ENCODE measurements at places on chromosomes 13 and 19. TPM values are rescaled to one million over a fixed set of nuclear protein-coding genes. Genes with fewer than 3 reads are reported as not detected.

Gene IGFL2
- not detected for total RNA-seq

DNA sequence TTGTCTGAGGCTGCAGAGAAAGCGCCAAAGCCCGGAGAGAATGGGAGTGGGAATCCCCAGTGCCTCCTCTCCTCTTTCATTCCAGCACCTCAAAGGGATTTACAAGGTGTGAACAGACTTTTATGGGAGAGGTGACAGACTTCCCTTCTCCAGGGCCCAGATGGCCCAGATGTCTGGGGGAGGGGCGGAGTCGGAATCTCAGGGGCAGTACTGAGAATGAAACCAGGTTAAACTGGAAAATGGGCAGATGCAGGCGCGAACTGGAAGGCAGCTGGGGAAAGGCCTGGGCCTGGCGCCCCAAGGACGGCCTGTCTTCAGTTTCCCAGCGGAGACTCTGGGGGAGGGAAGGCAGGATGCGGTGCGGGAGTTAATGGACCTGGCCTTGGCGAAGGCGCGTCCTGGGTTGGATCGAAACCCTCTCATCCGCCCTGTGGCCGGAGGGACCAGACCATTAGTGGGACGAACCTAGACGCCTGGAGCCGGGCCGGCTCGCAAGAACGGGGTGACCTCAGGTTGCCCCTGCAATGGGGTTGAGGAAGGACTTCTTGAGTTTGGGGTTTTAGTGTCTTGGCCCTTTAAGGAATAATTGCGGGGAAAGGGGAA, 592 bp upstream of the TRIP10 start:
- peaks cover 18% of the 10 kb centered on the region for H3K36me3 ChIP-seq
- no peak overlapping the region for H3K27ac ChIP-seq
- DNase-seq: no peak
- peak overlapping the region; percentile 88 for H3K4me3 ChIP-seq

DNA sequence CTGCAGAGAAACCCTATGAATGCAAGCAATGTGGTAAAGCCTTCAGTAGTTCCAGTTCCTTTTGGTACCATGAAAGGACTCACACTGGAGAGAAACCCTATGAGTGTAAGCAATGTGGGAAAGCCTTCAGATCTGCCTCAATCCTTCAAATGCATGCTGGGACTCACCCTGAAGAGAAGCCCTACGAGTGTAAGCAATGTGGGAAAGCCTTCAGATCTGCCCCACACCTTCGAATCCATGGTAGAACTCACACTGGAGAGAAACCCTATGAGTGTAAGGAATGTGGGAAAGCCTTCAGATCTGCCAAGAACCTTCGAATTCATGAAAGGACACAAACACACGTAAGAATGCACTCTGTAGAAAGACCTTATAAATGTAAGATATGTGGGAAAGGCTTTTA, 14.7 kb downstream of the ZNF763 start:
- H3K27me3 ChIP-seq: no peaks in the 10 kb centered on the region
- H3K27ac ChIP-seq: no peak overlapping the region
- DNase-seq: no peak
- no peak overlapping the region for H3K4me3 ChIP-seq

DNA sequence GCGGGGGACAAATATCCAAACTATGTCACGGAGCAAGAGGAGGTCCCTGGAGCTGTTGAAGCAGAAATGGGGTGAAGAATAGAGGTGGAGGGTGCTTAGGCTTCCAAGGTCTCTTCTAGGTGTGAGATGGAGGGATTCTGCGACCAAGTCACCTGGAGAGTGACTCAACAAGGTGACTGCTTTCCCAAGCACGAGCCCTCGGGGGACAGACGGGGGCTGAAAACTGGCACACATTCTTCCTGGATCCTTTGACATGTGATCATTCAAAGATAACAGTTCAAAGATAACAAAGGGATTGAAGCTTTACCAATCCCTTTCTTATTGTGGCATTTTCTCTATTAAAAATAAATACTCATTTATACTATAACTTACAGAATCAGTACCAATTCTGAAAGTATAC, 2.2 kb upstream of the TEX101 start:
- no peak overlapping the region for H3K4me3 ChIP-seq
- H3K4me1 ChIP-seq: 0 out of 2 replicates have a peak, but pooled peaks cover 3% of the 10 kb centered on the region
- peaks cover 10% of the 10 kb centered on the region for H3K36me3 ChIP-seq

DNA sequence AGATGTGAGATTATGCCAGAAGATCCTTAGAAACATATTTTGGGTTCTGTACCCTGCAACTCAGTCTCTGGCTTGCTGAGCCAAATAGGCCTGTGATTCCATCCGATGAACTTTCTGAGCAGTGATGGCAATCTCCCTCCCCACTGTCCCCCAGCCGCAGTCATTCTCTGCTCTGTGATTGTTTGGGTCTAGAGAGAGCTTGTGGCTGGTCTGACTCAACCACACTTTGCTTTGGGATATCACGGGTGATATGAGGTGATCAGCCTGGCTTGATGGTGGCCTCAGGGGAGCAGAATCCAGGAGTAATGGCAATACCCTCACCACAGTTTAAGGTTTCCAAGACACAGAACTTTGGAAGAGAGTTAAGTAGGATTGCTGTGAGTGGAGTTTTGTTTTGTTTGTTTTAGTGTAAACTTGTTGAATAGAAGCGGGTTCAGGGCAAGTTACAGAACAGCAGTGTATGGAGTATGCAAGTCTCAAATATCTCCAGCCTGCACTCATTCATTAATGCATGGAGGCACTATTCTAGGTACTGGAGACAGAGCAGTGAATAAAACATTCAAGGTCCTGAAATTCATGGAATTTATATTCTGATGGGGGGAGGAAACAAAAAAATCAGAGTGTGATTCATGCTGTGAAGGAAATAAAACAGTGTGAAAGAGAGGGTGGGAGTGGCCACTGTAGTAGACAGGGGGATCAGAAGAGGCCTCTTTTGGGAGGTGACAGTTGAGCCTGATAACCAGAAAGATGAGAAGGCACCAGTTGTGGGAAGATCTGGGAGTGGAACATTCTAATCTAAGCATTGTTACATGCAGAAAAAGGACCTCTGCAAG, 5.3 kb downstream of the SAMD4B start:
- no peak overlapping the region for H3K27ac ChIP-seq
- no peaks in the 10 kb centered on the region for H3K4me1 ChIP-seq

Measured in H9 (cell line).